ENCODE measurements at places on chromosomes 5 and 9. TPM values are rescaled to one million over a fixed set of nuclear protein-coding genes. Genes with fewer than 3 reads are reported as not detected.

The HRCT1 gene
- total RNA-seq, result not detected

The SLC6A3 gene
- total RNA-seq, result 12.5 TPM

The RNF183 gene
- not detected for total RNA-seq

The CAMK2A gene
- 59.7 TPM for total RNA-seq

The TMEM174 gene
- not detected for total RNA-seq

The FST gene
- 4.4 TPM for total RNA-seq

The CFAP157 gene
- 3.0 TPM for total RNA-seq

The RELL2 gene
- total RNA-seq, result 18.9 TPM

The DBH gene
- total RNA-seq, result under 0.01 TPM

The CARTPT gene
- 2.3 TPM for total RNA-seq

The WHRN gene
- total RNA-seq, result 5.8 TPM

The CDH9 gene
- 57.4 TPM for total RNA-seq

The IFNA6 gene
- not detected for total RNA-seq

The FAM200C gene
- 28.6 TPM for total RNA-seq

The YTHDC2 gene
- total RNA-seq, result 42.0 TPM

The MSX2 gene
- total RNA-seq, result 0.69 TPM

The C9orf40 gene
- 8.8 TPM for total RNA-seq

The OR2K2 gene
- not detected for total RNA-seq

The PCDHGA7 gene
- 7.6 TPM for total RNA-seq

The HMGCS1 gene
- total RNA-seq, result 570 TPM

The FOXD1 gene
- 2.1 TPM for total RNA-seq

The RPP25L gene
- 12.7 TPM for total RNA-seq

Measured in diencephalon (tissue), 1 donor.